ENCODE measurements at places on chromosomes 4 and X. TPM values are rescaled to one million over a fixed set of nuclear protein-coding genes. Genes with fewer than 3 reads are reported as not detected.

The CFAP47 gene
- total RNA-seq = not detected

The CCKAR gene
- not detected for total RNA-seq

The SORCS2 gene
- total RNA-seq = under 0.01 TPM

The MED14 gene
- total RNA-seq = 18.9 TPM

The FIP1L1 gene
- 26.0 TPM for total RNA-seq
